ENCODE measurements at places on chromosomes 2 and 18.
A peak's percentile ranks its signal among the peaks of the same experiment; 100 is the strongest.

DNA sequence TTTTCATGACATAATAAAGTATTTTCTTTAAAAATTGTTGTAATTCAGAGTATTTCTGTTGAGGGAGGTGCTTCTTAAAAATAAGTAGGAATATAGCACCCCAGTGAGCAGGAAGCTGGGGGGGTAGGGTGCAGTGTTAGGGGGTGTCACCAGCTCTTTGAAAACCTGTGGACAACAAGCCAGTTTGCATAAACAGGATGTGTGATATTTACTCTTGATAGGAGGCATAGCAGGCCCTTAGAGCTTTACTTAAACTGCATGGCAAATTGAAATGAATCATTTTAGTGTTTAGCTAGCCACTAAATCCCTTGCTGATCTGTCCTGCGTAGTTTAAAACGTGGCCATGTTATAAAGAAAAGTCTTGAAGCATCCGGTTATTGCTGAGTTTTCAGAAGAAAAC lies 8.4 kb downstream of the TGIF1 start:
- DNase-seq: no peak

- DNase-seq: no peak
These were observed 50.6 kb upstream of the SPRED2 start for GRCh38 chr2:65482971-65483370.

DNA sequence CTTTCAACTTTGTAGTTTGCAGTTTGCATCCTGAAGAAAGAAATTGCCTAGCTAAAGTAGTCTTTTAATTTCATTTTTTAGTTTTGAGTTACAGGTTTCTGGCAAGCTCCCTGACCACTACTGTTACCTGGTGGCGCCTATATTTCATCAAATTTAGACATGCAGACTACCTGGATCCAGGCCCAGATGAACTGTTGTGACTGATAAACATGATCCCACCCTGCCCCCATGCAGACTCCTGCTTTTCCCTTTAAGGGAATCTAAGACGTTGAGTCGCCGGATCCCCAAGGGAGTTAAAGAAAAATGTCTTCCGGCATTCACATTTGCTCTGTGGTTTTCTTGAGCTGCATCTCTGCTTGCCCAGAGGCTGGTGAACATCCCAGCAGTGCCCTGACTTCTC lies 22.2 kb downstream of the METAP1D start:
- DNase-seq: no peak

DNA sequence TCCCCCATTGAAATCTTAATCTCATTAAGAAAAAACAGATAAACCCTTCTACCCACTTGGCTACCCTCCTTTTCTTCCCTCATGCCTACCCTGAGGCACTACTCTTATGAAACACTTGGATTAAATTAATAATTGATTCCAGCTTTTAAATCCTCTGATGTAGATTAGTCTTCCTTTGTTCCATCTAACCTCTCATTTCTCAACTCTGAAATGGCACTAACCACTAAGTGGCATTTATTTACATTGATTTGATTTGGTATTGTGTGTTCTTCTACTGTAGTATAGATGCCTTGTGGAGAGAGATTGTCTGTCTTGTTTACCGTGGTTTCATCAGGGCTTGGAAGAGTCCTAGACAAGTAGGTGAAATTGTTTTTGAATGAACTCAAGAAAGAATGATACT lies 26.7 kb downstream of the ITGA4 start:
- no peak for DNase-seq

GRCh38 chr18:35180455-35180854 lies 60.4 kb upstream of the ZNF397 start:
- no peak for DNase-seq

DNA sequence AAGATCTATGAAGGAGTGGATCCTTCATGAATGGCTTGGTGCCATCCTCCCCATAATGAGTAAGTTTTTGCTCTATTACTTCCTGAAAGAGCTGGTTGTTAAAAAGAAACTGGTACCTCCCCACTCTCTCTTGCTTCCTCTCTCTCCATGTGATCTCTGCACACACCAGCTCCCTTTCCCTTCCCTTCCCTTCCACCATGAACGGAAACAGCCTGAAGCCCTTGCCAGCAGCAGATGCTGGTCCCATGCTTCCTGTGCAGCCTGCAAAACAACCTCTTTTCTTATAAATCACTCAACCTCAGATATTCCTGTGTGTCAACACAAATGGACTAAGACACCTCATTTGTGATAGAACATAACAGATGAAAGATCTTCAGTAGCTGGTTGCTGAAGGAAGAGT lies 303.5 kb upstream of the ACVR2A start:
- DNase-seq: no peak

DNA sequence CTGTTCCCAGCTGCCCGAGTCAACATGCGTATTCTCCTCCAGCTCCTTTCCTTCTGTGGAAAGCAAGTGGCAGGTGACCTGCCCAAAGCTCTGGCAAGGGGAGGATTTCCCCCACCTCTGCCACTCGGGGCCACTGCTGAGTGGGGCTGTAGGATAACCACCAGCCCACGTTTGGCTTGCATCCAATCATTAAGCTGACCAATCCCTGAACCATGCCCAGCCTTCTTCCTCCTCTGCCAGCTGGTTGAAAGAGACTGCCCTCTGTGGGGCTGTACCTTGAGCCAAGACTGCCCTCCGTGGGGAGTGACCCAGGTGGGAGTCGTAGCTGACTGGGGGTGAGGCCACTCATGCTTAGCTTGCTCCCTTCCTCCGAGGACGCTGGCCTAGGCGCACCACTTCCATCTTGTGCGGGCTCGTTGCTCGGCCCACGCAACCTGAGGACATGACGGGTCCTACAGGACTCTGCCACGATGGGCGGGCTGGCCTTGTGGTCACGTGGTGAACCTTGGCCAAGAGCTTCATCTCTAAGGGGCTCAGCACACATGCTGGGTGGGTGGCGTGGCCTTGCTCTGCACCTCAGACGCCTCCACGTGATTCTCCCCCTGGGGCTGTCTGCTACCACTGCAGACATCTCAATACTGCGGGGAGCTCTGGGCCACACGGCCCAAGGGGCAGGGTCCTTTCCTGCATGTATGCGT lies 112.1 kb downstream of the NDUFA10 start:
- DNase-seq: no peak

GRCh38 chr2:1713142-1713838 lies 31.0 kb downstream of the PXDN start:
- DNase-seq: no peak

- no peak for DNase-seq
These were observed 17.5 kb upstream of the DSG3 start for GRCh38 chr18:31430072-31430471.

DNA sequence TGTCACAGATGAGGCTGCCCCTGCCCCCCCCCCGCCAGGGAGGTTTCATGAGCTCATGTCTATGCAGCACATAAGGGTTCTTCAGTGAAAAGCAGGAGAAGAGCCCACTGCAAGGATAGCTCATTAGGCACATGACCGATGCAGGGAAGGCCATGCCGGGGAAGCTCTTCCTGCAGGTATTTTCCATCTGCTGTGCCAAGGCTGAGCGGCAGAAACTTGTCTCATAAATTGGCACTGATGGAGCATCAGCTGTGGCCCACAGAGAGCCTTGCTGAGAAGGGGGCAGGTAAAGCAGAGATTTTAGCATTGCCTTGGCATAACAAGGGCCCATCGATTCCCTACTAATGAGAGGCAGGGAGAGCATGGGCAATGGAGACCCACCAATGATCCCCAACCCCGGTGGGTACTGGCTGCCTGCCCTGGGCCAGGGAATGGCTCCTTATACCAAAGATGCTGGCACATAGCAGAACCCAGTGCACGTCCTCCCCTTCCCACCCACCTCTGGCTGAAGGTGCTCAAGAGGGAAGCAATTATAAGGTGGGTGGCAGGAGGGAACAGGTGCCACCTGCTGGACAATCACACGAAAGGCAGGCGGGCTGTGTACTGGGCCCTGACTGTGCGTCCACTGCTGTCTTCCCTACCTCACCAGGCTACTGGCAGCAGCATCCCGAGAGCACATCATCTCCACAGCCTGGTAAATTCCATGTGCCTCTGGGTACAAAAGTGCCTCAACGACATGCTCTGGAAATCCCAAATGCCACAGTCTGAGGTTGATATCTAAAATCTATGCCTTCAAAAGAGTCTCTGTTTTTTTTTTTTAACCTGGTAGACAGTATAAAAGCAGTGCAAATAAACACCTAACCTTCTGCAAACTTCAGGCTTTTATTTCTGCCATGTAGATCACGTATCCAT lies 41.4 kb downstream of the STEAP3 start:
- DNase-seq: no peak

GRCh38 chr2:119517433-119517832 lies 6.8 kb downstream of the SCTR start:
- DNase-seq: peak; percentile 2

GRCh38 chr18:64082054-64082453 lies 66.8 kb downstream of the LINC00305 start:
- DNase-seq: no peak

DNA sequence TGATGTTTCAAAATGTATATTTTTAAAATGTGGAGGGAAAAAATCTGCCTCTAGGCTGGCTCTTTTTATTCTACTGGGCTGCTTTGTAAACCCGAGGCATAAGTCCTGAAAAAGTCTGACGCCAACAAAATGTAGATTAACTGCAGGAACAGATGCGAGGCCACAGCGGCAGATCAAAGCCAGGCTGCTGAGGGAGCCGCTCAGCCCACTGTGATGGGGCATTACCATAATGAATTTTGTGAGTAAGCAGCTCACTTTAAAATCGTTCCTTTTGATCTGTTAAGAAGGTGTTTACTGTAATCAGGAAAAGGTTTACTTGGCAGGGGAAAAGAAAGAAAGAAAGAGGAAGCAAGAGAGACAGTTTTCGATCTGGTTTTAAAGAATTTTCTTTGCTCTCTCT lies 269.0 kb downstream of the ICOS start:
- no peak for DNase-seq

DNA sequence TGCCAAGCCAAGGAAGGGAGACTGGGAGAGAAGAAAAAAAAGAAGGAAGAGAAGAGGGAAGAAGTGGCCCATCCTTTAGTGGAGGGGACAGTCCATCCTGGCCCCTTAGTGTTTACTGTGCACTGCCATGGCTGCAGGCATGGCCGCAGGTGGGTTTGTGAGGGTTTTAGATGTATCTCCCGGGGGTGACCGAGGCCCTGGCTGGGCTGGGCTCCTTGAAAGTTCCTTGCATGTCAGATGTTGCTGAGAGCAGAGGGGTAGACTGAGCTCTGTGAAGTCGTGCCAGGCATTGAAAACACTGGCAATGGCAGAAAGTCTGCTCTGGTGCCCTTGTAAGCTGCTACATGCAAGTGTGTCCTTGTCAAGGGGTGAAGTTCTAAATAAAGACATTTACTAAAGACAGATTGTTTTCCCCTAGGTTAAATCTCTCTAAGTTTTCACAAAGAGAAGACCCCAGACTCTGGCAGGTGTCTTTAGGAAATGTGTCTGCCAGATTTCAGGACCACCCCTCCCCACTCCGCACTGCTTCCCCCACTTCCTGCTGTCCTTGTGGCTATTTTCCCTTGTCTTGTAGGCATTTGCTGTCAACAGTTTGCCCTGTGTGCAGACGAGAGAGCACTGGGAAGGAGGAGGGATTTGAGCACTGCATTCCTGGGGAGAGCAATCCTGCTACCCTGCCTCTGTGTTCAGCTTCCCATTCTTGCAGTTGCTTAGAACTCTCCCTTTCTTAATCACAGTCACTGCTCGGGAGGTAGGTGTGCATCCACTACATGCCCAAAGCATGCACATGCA lies 68.4 kb downstream of the ACOXL start:
- DNase-seq: no peak

DNA sequence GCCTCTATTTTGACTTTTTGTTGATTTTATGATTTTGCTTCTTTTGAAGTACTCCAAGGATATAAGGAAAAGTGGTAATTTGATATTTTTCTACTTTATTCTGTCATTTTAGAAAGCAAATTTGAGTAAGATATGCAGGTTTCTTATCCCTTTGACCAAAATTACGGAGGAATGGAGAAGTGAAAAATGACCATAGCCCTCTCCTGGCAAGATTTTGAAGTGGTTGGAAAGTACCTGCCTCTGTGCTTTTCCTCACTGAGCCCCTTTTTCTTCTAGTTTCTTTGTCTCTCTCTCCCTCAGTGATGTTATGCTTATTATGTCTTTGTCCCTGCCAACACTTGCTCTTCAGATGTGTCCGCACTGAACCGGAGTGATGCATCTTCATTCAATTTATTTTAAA lies 898.1 kb downstream of the EPHA4 start:
- DNase-seq: no peak

GRCh38 chr2:142940606-142941223 lies 63.3 kb downstream of the KYNU start:
- no peak for DNase-seq

DNA sequence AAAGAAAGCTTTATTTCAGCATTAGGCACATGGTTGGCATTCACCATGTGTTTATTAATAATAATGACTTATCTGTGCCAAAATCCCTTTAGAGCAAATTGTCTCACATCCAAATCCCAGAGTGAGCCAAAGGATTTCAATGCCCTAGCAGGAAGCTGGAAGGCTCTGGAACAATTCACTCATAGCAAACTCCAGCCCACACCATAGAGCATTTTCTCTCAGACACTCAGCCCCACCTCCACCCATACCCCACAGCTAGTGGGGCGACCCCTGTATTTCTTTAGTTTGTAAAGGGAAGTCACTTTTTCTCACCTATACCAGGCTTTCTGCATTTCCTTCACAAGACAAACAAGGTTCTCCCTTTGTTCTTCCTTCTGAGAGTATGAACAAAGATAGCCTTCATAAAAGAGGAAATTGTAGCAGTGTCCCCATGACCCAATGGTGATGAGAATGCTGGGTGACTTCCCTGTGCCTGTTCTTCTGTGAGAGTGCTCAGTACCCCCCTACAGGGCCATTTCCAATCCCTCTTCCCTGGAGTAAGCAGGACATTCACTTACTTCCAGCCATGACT lies 100.1 kb upstream of the APCDD1 start:
- DNase-seq: no peak

GRCh38 chr18:74631623-74632350 lies 34.1 kb downstream of the ZNF407 start:
- DNase-seq: no peak

GRCh38 chr18:10194592-10194991 lies 259.8 kb upstream of the APCDD1 start:
- DNase-seq: no peak

- DNase-seq: no peak
These were observed 401.4 kb downstream of the ALK start for GRCh38 chr2:29520001-29520400.
